Activated T-cell treated with anti-CD3 and anti-CD28 coated beads for 4 hours (primary cell): ENCODE measurements at places on chromosomes 1 and 21.

- DNase-seq, result no peak
These were observed 2.9 kb upstream of the CLIC4 start for GRCh38 chr1:24742090-24742938.

DNA sequence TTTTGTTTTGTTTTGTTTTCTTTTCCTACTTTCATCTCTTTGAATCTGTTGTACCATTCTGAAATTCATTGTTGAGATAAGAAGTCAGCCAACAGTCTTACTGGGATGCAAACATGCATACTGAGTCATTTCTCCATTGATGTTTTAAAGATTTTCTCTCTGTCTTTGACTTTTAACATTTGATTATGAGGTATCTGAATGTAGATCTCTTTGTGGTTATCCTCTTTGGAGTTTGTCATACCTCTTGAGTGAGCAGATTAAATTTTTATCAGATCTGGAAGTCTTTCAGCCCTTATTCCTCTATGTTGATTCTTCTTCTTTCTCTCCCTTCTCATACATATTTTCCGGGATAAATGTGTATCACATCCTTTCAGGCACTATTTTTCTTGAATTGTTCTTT lies 406.9 kb upstream of the NCAM2 start:
- no peak for DNase-seq

- no peak for DNase-seq
These were observed 59.7 kb downstream of the NTPCR start for GRCh38 chr1:233010146-233010545.

- DNase-seq, result no peak
These were observed 1.7 kb downstream of the PITHD1 start for GRCh38 chr1:23779826-23780371.

GRCh38 chr21:45897191-45898027 lies 84.2 kb upstream of the COL6A1 start:
- no peak for DNase-seq

- DNase-seq, result no peak
These were observed 15.5 kb upstream of the POFUT2 start for GRCh38 chr21:45303091-45303615.

DNA sequence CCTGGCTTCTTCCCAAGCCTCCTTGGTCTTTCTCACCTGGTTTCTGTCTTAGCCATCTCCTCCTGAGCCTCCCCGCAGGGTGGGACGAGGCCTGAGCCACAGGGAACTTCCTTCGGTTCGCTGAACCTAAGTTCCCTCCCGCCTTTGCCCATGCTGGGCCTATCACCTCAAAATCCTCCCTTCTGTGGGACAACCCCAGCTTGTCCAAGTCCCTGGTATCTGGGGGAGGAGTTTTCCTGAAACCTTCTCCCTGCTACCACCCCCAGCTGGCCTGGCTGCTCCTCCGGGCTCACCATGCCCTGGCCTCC lies 27.7 kb upstream of the VPS13D start:
- no peak for DNase-seq

DNA sequence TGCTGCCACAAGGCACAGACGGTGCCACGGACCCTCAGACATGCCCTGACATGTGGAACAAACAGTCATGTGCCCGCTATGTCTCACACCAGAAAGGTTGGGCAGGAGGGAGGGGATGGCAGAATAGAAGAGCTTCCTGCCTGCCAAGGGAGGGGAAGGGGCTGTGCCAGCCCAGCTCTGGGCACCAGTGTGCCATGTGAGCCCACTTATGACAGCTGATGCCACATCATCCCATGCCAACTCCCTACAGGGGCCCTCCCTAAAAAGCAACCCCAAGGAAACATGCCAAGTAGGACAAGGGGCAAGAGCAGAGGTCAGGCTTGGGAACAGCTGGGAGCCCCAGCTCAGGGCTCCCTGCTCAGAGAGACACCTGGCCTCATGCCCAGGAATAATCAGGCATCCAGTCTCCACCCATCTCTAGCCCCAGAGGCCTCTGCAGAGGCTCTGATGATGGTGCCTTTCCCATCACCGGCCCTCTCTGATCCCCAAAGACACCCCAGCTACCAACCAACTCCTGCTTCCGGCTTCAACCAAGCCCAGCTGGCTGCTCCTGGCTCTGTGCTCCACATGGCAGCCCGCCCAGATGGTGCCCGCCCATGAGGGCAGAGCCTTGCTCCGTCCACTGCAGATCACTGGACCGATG lies 10.3 kb downstream of the ADGRB2 start:
- no peak for DNase-seq

DNA sequence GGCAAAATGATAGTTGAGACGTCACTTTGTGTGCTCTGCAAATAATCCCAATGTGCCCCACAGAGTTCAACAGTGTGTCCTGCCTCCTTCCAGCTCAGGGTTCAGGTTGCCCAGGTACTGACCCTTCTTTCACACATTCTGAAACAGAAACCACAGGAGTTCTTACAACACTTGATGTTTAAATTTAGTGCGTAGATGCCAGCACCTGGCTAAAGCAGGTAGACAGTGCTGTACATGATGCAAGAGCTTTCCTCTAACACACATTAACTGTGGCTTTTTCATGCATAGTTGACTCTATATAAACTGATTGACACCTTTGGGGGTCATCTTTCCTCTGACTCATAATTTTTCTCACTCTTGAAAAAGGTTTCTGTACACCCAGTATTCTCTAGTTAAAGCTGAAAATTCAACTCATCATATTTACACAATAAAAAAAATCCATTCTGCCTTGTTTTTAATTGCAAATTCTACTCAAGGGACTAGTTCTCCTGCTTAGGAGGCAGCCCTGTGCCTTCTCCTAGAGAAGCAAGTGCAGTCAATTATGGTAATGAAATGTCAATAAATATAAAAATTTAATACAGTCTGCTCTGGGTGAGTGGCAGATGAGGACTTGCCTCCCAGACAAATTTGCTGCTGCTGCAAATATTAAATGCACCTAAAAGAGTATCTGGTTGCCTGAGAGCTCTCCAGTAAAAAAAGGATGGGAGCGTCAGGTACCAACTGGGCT lies 91.4 kb downstream of the NR5A2 start:
- no peak for DNase-seq

GRCh38 chr1:50913954-50914353 lies 46.1 kb downstream of the FAF1 start:
- DNase-seq, result no peak

- no peak for DNase-seq
These were observed 61.1 kb downstream of the GFI1 start for GRCh38 chr1:92425617-92426016.

- no peak for DNase-seq
These were observed 143.6 kb downstream of the EDEM3 start for GRCh38 chr1:184610876-184611595.

- no peak for DNase-seq
These were observed 25.1 kb upstream of the CSF1 start for GRCh38 chr1:109885589-109885988.

GRCh38 chr1:241598249-241598648 lies 41.9 kb downstream of the CHML start:
- no peak for DNase-seq

DNA sequence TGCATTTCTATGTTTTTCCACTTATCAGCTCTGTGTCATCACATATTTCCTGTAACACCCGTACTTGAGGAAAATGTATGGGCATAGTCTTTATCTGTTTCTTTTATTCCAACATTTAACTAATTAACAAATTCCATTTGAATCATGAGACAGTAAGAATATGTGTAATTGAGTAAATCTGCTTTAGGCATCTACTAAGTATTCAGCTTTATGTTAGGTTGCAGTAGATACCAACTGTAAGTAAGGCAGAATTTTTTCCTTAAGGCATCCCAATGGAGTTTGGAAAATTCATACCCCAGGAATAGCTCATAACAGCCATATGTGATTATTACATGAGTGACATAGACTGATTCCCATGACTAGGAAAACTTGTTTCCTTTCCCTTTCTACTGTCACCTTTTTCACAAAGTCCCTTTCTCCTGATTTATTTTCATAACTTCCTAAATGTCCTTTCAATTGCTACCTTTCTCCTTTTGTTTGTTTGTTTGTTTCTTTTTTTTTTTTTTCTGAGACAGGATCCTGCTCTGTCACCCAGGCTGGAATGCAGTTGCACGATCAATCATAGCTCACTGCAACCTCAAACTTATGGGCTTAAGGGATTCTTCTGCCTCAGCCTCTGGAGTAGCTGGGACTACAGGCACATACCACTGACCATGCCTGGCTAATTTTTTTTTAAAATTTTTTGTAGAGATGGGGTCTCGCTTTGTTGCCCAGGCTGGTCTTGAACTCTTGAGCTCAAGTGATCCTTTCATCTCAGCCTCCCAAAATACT lies 59.8 kb upstream of the CACYBP start:
- DNase-seq, result no peak

GRCh38 chr1:227451954-227452353 lies 111.4 kb upstream of the ZNF678 start:
- no peak for DNase-seq

- no peak for DNase-seq
These were observed 183.8 kb upstream of the ARHGEF16 start for GRCh38 chr1:3270403-3271245.

GRCh38 chr1:180924939-180925338 lies 12.2 kb downstream of the KIAA1614 start:
- no peak for DNase-seq

- no peak for DNase-seq
These were observed 32.4 kb downstream of the SPTA1 start for GRCh38 chr1:158654086-158654485.

DNA sequence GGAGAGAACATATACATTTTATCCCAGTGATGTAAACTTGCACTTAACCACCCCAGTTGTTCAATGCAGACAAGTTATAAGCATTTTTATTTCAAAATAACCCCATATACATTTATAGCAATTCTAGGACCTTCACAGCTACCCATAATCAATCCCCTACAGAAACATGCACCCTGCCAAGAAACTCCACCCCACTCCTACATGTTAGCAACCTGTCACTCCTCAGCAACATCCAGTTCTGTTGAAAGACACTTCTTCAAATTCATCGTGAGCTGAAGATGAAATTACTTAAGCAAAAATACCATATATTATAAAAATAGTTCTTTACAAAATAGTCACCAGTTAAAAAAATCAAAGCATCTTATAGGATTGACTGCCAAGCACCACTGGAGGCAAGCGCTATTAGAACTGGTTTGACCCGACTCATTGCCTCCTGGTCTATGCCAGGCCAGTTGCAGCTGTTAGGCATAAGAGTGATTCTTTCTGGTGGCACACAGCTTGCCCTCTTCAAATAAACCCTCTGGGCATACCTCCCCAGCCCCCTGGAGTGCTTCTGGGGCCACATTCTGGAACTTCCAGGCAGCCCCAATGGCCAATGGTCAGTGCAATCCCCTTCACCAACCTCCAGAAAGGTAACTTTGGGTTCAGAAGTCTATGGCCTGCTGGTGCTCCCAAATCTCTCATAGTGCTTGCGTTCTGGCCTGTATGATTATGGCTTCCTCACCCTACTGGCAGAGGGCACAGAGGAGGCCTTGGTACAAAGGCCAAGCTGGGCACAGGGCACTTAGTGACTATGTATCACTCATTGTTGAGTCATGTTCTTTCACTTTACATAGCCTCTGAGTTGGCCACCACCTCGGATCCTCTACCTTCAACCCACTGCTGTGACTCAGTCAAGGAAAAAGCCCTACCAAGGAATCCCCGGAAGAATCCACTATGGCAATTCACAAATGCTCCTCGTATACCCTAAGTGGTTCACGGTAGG lies 72.2 kb upstream of the RALGPS2 start:
- no peak for DNase-seq

GRCh38 chr1:100921110-100921706 lies 25.3 kb downstream of the SLC30A7 start:
- DNase-seq, result no peak

DNA sequence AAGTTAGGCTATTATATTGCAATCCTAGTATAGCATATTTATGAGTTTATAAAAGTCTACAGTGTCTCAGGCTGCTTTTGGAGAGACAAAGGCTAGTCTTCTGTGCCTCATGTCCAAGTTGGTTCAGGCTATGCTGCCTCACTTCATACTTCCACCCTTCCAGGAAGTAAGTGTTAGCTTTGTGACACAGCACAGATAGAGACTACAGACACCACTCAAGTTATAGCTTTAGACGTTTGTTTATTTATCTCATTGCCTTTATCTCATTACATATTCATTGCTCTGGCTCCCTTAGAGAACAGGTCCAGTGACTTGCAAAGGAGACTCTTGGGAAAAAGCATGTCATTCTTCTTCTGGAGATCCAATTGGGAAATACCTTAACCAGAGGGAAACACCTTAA lies 22.6 kb upstream of the GBP4 start:
- DNase-seq, result no peak

DNA sequence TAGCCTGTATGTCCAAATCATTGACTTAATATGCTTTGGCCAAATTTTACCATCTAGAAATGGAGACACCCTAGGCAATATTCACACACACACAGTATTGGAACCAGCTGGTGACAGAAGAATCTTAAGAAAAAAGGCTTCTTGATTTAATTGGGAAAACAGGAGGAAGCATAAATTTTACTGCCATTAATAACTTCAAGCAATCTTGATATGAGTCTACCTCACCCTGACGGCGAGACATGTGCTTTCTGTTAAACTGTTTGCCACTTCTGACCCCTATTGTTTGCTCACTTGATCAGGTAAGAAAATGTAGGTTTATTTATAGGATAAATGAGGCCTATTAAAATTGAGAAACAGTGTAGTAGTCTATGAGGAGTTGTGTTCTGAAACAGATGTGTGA lies 73.2 kb downstream of the KIFAP3 start:
- DNase-seq, result no peak

DNA sequence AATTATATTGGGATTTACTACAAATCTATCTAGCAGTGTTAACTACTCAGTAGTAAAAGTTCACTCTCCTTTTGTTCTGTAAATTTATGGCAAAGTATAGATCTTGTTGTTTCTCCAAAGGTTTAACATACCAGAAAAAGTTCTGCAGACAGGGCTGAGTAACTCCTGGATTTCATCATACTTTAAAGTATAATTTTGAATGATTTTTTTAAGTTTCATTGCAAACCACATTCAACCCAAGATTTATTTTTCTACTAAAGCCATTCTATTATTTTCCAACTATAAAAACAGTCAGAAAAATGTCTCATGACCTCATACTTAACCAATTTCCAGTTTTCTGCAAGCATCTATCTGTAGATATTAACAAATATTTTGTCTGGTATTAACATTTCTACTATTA lies 585.8 kb upstream of the ZRANB2 start:
- DNase-seq, result no peak

DNA sequence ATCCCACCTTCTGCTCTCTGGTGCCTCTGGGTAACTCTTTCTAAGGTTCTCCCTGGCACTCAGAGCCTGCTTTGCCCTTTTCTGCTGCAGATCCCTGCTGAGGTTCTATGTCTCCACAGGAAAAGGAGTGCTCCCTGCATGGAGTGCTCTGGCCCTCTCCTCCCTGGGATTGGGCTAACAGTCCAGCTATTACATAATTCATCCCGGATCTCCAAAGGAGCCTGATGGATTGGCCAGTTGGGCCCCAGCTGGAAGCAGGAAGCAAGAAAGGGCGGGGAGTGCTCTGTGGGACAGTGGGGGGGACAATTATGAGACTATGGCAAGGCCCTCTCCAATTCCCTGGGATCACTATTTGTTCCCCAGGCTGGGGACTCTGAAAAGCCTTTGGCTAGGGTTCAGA lies 51.9 kb upstream of the GOLT1A start:
- DNase-seq, result no peak

- DNase-seq, result no peak
These were observed 7.4 kb downstream of the IRF2BP2 start for GRCh38 chr1:234602334-234603220.
